ENCODE measurements at places on chromosomes 11 and 22.

DNA sequence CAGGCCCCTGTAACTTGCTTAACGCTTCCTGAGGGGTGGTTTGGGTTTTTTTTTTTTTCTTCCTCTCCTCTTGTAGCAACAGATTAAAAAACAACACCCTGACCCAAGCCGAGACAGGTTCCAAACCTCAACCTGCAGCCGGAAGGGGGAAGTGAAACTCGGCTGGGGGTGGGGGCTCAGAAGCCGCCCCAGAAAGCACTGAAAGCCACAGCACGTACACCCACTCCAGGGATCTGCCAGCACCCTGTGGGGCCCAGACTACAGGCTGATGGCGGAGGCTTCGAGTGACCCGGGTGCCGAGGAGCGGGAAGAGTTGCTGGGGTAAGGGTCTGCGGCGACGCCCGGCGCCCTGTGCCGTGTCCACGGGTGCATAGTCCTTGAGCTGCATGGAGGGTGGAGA lies at the start of gene LSP1:
LSP1 (plus strand) TSS at position 208 of the 400 bp plus-strand sequence; CDS start at position 269, 61 bp downstream.
- no peak for DNase-seq

GRCh38 chr22:45784357-45785277 lies 113.0 kb downstream of the ATXN10 start:
- no peak for DNase-seq

DNA sequence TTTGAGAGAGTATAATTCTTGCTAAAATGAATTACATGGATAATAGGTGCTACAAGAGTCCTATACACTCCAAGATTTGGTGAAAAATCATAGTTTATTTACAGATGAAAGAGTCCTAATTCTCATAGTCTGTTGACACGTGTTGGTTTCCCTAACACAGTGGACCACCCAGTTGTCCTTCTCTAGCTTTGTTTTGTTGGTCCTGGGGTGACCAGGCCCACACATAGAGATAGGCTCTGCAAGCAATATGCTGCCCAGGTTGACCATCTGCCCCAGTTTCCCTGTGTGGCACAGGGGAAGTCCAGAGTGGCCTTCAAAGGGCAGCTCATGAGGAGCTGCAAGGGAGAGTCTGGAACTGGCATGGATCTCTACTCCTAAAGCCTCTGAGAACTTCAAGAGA lies 184.9 kb downstream of the MAML2 start:
- no peak for DNase-seq

DNA sequence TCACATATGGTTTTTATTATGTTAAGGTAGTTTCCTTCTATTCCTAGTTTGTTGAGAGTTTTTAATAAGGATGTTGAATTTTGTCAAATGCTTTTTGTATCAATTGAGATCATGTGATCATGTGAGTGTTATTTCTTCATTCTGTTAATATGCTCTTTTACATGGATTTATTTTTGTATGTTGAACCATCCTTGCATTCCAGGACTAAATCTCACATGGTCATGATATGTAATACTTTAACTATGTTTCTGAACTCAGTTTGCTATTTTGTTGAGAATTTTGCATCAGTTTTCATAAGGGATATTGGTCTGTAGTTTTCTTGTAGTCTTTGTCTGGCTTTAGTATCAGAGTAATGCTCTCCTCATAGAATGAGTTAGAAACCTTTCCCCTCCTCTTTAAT lies 43.2 kb downstream of the KCNQ1 start:
- no peak for DNase-seq

- no peak for DNase-seq
Observed at GRCh38 chr22:43313890-43314474, 29.2 kb downstream of the SCUBE1 start.

DNA sequence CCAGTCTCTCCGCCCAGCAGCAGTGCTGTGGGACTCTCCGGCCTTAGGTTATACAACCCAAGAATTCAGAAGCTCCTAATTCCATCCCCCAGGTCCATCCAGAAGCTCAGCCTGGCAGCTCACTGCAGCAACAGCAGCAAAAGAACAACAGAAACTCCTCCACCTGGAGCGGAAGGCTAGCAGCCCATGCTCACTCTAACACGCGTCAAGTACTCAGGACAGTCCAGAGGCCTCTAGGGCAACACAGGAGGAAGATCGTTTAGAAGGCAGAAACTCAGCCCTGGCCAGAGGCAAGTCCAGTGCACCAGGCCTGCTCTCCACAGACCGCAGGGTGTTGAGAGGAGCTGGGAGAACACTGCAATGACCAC lies 17.1 kb downstream of the PLA2G6 start:
- DNase-seq, result no peak

DNA sequence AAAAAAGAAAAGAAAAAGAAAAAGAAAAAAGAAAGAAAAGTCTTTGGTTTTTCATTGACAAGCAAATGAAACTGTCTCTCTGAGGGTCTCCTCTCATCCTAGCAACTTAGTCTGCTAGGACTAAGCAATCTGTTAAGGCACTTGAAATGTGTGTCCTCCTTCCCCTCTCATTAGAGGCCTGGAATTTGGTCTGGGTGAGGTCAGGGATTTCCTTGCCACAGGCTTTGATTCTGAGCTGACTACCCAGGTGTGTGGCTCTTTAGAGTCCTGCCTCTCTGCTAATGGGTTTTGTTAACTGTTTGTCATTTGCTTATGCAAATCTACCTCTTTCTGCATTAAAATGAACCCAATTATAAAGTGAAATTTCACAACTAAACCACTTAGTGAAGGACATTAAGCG lies 18.3 kb upstream of the PKNOX2 start:
- no peak for DNase-seq

GRCh38 chr11:14240221-14240620 lies 118.8 kb downstream of the RRAS2 start:
- no peak for DNase-seq

DNA sequence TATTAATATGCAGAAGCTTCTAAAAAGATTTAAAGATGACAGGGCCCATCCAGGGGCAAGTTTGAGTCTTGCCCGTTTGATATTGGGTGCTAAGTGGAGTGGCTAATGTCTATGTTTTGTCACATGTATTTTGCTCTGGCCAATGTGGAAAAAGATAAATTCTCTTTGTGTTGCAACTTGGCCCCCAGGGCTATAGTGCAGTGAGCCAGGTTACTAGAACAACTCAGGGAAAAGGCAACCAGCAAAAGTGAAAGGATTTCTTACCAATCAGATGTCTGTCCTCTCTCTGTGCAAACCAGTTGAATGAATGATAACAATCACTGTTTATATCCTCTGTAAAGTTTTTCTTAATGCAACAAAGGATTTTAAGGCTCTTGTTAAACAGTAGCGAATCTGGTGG lies 4.6 kb upstream of the CLNS1A start:
- no peak for DNase-seq

GRCh38 chr11:3156661-3157311 lies 8.3 kb downstream of the OSBPL5 start:
- DNase-seq, result no peak

- no peak for DNase-seq
Observed at GRCh38 chr11:73413256-73413655, 37.1 kb downstream of the RELT start.

- DNase-seq, result peak; percentile 45
Observed at GRCh38 chr11:78560826-78561484, 13.7 kb downstream of the NARS2 start.

GRCh38 chr11:118234833-118235232 lies 10.0 kb upstream of the JAML start:
- DNase-seq, result no peak

- DNase-seq, result peak; percentile 32
Observed at GRCh38 chr22:46484861-46485595, 52.4 kb downstream of the CELSR1 start.

DNA sequence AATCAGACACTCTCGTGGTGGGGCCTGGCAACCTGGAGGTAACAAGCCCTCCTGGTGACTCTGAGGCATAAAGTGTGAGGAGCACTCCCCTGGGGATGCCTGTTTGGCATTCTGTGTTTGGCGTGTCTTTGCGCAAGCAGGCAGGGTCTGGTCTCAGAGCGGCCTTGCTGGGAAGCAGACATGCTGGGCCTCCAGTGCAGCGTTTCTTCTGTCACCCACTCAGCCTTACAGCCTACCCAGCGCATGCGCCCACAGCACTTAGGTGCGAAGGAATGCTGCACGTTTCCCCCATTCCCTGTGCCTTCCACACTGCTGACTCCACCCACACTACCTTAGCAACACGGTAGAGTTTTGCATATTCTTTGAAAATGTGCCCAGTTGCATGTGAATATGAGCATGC lies 7.4 kb upstream of the CXCR5 start:
- DNase-seq, result no peak

GRCh38 chr22:43013355-43014315 lies 1.3 kb downstream of the PACSIN2 start:
- DNase-seq, result no peak

DNA sequence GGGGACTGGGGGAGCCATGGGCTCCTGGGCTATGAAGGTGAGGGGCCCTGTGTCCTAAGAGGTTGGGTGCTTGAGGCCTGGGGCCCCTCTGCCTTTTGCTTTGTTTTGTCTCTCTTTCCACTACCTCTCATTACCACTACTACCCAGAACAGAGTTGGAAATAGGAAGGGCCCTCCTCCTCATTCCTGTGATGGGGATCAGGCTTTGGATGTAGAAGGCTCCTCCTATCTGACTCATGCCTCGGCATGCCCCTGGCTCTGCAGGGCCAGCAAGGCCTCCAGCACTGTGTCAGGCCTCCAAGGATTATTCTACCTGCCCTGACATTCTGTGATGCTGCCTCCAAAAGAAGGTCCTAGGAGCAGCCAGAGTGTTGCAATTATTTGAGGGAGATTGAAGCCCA lies 766 bp downstream of the IZUMO1R start:
- DNase-seq, result peak; percentile 24

DNA sequence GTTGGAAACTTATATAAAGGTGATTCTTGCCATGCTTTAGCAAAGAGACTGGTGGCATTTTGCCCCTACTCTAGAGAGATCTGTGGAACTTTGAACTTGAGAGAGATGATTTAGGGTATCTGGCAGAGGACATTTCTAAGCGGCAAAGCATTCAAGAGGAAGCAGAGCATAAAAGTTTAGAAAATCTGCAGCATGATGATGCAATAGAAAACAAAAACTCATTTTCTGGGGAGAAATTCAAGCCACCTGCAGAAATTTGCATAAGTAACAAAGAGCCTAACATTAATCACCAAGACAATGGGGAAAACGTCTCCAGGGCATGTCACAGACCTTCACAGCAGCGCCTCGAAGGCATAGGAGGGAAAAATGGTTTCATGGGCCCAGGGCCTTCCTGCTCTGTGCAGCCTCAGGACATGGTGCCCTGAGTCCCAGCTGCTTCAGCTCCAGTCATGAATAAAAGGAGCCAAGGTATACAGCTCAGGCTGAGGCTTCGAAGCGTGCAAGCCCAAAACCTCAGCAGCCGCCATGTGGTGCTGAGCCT lies 83.4 kb downstream of the MRTFA start:
- DNase-seq, result no peak

DNA sequence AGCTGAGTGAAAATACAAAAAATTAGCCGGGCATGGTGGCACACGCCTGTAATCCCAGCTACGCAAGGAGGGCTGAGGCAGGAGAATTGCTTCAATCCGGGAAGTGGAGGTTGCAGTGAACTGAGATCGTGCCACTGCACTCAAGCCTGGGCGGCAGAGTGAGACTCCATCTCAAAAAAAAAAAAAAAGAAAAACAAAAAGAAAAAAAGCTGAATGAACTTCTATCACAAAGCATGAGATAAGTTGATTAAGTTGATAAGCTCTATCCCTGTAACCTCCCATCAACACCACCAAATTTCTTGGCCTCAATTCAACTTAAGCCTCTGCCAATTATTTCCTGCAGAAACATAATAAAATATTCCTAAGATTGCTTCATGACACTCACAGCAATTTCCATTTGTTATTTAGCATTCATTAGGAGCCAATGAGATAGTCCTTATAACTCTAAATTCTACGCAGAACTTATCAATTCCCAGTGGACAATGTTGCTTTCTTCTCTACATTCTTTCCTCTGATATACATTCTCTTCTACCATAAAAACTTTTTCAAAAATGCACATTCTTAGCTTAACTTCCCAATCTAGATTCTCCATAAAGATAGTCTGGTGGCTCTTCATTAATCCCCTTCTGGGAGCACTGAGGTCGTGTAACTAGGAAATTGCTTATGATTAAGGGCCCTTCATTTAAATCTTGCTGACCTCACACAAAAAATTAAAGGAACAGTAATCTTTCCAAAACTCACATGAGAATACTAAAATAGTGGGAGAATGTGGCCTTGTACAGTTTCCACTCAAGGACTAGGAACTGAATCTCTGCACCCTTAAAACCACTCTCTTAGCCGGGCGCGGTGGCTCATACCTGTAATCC lies 2.9 kb downstream of the AMBRA1 start:
- no peak for DNase-seq

GRCh38 chr11:109785198-109785597 lies 308.0 kb upstream of the ZC3H12C start:
- DNase-seq, result no peak

GRCh38 chr11:122046438-122046837 lies 69.6 kb downstream of the BLID start:
- no peak for DNase-seq

DNA sequence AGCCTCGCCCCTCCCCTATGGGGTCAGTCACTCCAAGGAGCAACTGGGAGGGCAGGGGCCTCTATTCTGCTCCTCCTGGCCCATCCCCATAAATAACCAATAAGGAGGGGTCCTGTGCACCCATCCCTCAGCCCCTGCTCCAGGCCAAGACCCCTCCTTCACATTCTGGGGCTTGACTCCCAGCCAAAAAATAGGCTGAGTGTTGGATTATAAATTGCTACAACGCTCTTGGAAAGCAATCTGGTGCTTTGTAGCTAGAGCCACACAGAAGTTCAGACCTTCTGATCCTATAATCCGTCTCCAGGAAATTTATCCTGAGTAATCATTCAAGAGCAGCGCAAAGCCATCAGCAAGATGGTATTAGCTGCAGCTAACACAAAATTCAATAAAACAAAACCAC lies 42.5 kb downstream of the ABCC8 start:
- no peak for DNase-seq

- DNase-seq, result no peak
Observed at GRCh38 chr22:29078869-29079207, 6.0 kb downstream of the KREMEN1 start.

DNA sequence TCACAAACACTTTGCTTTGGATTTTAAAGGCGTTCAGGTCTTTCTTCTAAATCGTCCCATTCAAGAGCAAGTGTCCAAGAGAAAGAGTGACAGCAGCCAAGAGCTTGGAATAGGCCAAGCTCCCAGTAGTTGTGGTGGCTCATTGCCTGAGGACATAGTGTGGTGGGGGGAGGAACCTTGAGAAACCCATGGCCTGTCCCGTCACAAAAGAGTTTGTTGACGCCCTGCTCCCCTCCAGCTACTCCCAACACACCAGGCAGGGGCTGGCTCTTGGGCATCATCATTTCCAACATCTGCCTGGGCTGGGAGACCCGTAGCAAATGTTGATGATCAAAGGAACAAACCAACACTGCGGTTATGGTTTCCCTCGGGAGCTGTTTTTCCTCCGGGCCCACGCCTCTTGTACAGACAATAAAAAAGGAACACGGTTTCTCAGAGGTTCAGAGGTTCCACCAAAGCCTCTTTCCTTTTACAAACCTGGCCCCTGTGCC lies 20.8 kb downstream of the FADS3 start:
- no peak for DNase-seq

- no peak for DNase-seq
Observed at GRCh38 chr22:39255449-39256185, 10.8 kb upstream of the PDGFB start.

- DNase-seq, result no peak
Observed at GRCh38 chr11:19187833-19188258, 13.9 kb downstream of the CSRP3 start.

- DNase-seq, result peak; percentile 42
Observed at GRCh38 chr11:68313574-68314202, 1.3 kb downstream of the LRP5 start.

Data from iris pigment epithelial cell (primary cell).